ENCODE measurements at places on chromosomes 13 and 19.

DNA sequence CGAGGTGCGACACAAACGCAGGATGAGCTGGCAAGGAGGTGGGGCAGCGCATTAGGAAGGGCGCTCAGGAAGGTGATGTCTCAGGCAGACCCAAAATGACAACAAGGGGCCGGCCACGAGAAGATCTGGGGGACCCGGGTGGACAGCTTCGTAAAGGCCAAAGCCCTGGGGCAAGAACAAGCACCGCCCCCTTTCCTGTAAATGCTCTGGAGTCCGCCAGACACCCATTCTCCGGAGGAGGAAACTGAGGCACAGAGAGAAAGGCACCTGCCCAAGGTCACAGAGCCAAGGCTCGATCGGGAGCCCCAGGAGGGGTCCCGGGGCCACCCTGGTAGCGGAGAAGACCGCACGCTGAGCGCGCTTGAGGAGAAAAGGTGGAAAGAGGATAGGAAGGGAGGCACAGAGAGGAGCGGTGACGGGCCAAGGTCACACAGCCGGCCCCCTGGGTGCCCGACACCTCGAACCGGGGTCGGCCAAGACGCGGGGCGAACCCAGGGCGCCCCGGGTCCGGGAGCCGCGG, 571 bp downstream of the SAFB2 start:
- no peak for DNase-seq

DNA sequence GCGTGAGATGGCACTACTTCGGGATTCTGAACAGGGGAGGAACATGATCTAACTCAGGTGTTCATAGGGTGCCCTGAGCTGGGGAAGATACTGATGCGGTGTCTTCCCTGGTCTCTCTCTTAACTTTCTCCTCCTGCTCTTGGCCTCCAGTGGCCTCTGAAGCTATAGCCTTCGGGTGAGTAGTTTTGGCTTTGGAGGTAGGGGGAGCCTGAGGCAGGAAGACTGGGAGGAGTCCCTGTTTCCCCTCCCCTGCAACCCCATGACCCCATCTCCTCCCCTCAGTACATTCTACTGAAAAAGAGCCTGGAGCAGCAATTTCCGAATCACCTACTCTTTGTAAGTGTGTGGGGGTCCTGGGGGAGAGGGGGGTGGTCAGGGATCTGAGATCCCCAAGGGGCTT, 3.5 kb downstream of the SELENOV start:
- no peak for DNase-seq

- no peak for DNase-seq
These were observed 18.6 kb downstream of the ZNF814 start for GRCh38 chr19:57870225-57870624.

- DNase-seq = no peak
These were observed 141.0 kb downstream of the POSTN start for GRCh38 chr13:37457612-37458011.

- DNase-seq = no peak
These were observed 777.2 kb downstream of the UQCRFS1 start for GRCh38 chr19:28435551-28436271.

GRCh38 chr13:53743906-53744305, 715.3 kb downstream of the OLFM4 start:
- no peak for DNase-seq

GRCh38 chr19:27794494-27795042, 1418.4 kb downstream of the UQCRFS1 start:
- DNase-seq = no peak
